Kasumi-1 (cell line): ENCODE measurements at places on chromosomes 2 and 18.

GRCh38 chr2:179141206-179141605, 91.3 kb upstream of the CCDC141 start:
- no peak for DNase-seq

DNA sequence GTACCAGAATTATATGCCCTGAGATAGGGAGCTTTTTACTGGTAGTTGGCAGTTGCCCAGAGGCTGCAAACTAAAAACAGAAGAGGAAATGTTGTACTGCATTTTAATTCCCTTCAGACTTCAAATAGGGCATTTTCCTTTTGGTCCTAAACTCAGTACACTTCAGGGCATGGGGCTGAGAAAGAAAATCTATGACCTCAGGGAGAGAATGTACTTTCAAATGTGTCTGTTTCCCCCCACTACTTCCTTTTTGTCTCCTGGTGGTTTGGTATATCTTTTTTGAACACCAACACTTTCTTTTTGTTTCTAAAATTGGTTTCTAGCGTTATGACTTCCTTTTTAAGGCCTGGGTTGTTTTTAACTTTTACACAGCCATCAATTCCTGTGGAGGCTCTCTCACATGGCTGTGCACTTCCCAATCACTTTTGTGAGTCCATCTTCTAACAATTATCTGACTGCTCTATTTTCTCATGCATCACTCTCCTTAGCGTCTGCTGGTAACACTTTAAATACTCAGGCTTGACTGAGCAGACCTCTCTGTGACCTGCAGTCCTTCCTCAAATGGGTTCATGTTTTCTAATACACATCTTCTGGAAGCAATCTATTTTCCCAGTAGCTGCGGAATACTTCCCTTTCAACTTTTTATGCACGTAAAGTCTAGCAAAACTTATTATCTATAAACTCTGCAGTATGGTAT, 596.0 kb downstream of the LRP1B start:
- DNase-seq: peak; percentile 99

DNA sequence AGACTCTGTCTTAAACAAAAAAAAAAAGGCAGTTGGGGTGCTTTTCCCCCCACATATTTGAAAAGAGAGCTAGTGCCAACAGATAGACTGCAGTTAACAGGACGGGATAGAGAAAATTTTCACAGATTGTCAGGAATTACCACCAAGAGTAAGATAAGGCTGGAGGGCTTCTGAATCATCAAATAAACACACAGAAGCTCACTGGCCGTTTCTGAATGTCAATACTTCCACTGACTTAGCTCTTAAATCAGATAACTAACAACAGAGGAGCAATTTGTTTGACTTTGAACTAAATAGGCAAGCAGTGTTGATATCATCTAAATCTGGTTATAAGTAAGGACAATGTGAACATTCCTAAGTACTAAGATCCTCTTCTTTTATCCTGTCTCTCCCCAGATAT, 34.7 kb downstream of the PIEZO2 start:
- DNase-seq: no peak

GRCh38 chr2:205002390-205002789, 457.1 kb downstream of the PARD3B start:
- no peak for DNase-seq

GRCh38 chr2:222945887-222946286, 85.1 kb downstream of the ACSL3 start:
- no peak for DNase-seq

GRCh38 chr2:237669628-237670392, 42.4 kb downstream of the LRRFIP1 start:
- DNase-seq: no peak

- no peak for DNase-seq
Measured at GRCh38 chr2:236998236-236998635, 87.5 kb upstream of the COPS8 start.

GRCh38 chr2:43266711-43267111, 40.3 kb upstream of the ZFP36L2 start:
- DNase-seq: peak; percentile 57

DNA sequence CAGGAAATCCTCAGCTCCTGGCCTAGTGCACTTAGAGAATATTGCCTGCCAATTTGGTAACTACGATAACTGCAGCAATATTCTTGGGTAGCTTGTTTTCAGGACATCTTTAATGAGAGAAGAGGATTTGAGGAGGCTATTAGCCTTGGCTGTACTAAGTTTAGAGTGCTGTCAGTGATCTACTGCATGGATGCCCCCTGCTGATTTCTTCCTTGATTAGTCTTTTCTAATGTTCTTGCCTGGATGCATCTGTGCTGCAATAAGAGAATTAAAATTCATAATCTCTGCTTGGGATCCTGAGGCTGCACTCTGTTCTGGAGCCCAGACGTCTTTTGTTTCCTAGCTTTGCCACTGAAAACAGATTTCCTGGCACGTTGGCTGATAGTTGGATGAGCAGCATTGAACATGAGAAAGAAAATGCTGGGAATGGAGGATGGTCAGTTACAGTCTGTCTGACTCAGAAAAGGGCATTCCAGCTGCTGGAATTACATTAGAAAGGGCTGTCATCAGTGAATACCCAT, 115.4 kb downstream of the CCDC85A start:
- DNase-seq: no peak
